CD4-positive, alpha-beta T cell (primary cell): ENCODE measurements at places on chromosomes 2 and 18.

GRCh38 chr2:216083464-216084281 lies 2.0 kb downstream of the TMEM169 start:
- DNase-seq, result no peak

DNA sequence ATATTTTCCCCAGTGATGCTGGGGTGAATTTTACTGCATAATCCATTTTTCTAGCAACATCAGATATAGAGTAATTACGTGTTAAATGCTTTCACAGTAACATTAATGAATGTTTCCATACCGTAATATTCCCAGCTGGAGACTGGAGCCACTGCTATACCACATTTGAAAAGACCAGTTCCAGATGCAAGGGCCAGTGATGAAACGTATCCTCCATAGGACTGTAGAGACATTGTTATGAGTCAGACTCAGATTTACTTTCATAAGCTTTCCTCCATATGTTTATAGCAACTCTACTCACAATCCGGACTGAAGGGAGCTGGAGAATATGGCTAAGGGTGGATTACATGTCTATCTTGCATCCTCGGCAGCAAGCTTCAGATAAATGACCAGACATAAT lies 22.7 kb upstream of the GCG start:
- no peak for DNase-seq

- DNase-seq, result no peak
These were observed 2010.0 kb upstream of the PIK3C3 start for GRCh38 chr18:39945076-39945475.

- DNase-seq, result no peak
These were observed 897.4 kb upstream of the KLHL29 start for GRCh38 chr2:22487541-22487940.

DNA sequence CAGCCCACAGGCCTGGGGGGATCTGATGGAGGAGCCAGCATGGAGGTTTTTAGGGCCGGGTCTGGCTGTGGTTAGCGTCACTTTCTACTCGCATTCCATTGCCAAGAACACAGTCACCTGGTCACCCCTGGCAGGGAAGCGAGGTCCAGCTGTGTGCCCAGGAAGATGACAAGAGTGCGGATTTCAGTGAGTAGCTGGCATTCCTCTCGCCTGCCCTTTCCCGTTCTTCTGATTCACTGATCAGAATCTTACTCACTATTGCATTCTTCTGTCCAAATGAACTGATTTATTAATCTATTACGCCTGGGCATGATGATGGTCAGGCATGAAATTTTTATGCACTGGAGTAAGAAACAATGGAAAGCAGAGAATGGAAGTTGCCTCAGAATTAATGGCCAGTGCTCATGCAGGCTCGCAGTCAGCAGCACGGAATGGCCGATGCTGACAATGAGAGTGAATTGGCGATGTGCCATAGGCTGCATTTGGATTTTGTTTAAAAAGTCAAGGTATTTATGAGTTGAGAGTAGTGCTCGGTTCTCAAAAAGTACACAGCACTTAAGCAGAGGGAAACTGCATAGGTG lies 76.4 kb upstream of the MGAT5 start:
- DNase-seq, result no peak

DNA sequence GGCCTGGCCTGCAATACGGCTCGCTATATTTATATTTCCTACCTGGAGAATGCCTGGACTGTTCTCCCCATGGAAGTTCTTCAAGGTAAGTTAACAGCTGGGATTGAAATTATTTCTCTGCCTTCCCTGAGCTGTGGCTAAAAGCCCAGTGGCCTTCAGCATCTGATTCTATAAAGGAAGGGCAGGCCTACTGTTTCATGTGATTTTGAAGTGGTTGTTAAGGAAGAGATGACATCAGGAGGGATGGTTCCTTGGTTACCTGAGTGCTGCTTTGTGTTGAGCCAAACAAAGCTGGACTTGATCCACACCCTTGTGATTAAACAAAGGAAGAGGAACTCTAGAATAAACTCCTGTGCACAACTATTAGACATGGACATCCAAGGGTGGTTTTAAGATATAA lies 61.6 kb downstream of the MFSD6 start:
- no peak for DNase-seq

DNA sequence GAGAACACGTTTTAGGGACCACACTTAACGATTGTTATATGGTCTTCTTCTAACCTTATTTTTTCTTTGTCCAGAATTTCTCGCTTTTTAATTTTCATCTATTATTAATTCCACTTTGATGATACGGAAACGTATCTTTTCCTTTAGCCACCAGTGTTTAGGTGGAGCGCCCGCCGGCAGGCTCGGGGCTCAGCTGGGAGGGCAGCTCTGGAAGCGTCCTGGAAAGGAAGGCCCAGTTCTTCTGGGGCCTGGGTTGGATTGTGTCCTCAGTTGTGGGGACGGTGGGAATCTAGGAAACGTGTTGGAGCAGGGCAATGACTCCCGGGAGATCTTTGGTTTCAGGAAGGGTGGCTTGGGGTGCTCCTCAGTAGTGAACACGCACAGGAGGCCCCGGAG lies 19.4 kb upstream of the SOX11 start:
- no peak for DNase-seq

DNA sequence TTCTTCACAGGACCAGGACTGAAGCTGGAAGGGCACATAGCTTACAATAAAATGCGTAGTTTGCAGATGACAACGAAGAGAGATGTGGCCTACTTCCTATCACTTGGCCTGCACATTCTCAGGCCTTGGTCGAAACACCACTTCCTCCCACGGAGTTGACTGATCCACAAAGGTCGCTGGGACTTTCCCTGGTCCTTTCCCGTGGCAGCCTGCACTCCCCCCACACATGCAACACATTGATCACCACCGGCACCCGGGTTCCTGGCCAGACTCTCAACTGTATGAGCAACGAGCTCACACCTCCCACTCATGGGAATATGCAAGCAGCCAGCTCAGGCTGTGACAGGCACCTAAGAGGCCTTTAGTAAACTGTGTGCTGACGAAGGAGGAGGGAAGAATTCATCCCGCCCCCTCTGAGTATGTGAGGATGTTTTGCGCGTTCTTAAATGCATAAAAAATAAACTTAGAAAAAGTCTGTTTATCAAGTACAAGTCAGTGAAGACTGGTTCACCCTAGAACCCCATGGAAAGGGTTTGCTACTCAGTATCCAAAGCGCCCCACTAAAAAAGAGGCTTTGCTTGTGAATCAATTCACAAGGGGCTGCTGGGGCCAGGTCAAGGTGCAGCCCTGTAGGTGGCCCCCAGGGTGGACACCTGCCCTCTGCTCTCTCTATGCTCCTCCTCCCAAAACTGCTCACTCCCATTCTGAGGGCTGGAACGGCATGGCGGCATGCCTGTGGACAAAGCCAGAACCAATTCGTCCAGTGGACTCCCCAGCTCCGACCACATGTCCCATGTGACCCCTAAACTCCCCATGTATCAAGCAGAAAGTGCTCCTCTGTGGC lies 154.3 kb downstream of the EIPR1 start:
- DNase-seq, result peak; percentile 24

DNA sequence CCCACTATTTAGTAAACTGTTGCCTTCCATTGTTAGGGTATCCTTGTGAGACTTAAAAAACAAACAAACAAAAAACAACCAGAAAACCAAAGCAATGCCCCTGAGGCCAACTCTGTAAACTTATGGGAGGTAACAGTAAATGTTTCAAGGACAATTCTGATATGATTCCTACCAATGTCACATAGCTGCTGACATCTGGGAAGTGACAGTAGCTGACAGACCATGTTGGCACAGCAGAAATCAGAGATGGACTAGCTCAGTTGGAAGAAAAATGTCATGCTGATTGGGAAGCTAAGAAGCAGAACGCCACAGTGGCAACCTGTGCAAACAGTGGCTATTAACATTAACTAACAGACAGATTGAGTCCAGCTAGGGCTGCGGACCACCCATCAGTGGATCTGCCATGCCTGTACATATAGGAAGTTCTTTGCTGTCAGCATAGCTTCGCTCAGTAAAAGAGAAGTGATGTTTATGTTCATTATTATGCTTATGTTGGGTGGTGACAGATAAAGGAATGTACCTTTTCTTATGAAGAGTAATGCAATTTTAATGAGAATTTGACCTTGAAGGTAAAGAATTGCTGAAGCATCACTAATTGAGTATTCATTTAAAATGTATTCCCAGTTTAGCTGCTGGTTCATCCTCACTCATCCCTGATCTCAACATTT lies 180.6 kb downstream of the PARD3B start:
- DNase-seq, result no peak

GRCh38 chr2:113012436-113013335 lies 7.4 kb downstream of the IL36A start:
- DNase-seq, result no peak

DNA sequence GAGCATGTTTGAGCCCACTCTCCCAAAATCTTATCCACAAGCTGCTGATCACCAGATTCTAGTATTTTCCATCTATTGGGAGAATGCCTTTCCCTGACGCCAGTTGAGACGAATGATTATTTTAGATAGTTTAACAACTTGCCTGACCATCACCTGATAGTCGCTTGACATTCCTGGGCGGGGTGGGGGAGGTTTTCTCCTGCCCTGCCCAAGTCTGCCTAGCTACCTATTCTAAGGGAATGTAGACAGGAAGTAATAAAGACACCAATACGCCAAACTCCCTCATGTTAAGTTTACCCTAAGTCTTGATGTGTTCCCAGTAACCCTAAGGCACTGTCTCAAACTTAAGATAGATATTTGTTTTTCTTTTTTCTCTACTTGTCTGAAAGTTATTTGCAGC lies 4.6 kb upstream of the ACAA2 start:
- DNase-seq, result no peak

- DNase-seq, result no peak
These were observed 19.4 kb upstream of the NCOA1 start for GRCh38 chr2:24471662-24472061.

GRCh38 chr2:95342556-95343320 lies 45.6 kb downstream of the KCNIP3 start:
- no peak for DNase-seq

DNA sequence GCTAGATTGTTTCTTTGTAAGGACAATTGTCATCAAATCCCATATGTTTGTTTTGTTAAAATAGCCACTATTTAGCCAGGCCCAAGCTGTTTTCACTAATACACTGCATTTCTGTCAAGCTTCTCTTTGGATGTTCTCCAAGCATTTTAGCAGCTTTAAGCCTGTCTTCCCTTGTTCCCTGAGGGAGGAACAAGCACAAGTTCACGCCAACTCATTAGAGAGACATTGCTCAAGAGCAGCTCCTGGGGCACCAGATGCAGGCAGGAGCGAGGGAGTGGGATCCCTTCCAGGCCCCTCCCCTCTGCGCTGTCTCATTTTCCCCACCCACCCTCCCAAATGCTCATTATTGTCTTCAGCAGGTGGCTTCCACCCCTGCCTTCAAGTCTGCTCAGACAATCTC lies 32.6 kb upstream of the PPP3R1 start:
- DNase-seq, result no peak

GRCh38 chr2:97733341-97734035 lies 20.1 kb downstream of the ZAP70 start:
- no peak for DNase-seq

- DNase-seq, result no peak
These were observed 23.2 kb upstream of the ZNF516 start for GRCh38 chr18:76518123-76518859.

DNA sequence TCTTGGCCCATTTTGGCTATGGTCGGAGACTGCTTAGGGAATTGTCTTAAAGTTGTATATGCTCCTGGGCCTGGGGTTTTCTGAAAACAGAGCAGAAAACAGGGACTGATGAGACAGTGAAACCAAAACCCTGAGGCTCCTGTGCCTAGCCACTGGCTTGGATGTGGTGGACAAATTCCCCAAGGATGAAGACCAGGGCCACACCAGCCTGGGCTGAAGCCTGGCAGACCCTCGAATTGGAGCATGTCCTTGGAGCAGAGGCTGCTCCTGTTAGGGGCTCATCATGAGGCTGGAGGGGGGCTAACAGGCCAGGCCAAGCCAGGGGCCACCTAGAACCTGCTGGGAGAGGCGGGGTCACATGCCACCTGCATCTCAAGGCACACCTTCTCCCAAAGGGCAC lies 68.1 kb downstream of the STPG4 start:
- no peak for DNase-seq

DNA sequence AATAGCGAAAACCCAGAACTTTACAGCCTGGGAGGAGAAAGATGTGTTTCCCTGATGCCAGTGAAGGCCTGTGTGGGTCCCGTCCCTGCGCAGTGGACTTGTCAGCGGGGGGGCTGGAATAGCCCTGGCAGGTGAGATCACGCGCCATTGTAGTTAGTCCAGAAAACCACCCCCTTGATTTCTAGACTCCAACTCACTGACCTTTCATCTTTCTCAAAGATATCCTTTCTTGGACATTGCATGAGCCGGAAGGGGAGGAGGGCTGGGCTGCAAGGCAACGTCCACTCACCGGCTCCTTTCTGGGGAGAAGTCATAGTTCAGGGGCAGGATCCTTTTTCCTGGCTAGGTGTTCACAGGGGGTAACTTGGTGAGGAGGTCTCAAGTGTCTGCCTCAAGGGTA lies 22.3 kb upstream of the ASAP2 start:
- DNase-seq, result no peak

DNA sequence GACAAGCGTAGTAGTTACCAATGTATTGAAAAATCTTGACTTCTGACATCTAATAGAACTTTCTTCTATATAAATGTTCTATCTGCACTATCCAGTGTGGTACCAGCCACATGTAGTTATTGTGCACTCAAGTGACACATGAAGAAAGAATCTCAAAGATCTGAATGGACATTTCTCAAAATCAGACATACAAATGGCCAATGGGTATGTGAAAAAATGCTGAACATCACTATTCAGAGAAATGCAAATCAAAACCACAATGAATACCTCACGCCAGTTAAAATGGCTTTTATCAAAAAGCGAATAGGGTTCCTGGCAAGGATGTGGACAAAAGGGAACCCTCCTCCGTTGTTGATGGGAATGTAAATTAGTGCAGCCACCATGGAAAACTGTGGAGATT lies 37.5 kb upstream of the SMCHD1 start:
- DNase-seq, result no peak

GRCh38 chr2:208607694-208608093 lies 201.1 kb downstream of the PTH2R start:
- DNase-seq, result no peak

DNA sequence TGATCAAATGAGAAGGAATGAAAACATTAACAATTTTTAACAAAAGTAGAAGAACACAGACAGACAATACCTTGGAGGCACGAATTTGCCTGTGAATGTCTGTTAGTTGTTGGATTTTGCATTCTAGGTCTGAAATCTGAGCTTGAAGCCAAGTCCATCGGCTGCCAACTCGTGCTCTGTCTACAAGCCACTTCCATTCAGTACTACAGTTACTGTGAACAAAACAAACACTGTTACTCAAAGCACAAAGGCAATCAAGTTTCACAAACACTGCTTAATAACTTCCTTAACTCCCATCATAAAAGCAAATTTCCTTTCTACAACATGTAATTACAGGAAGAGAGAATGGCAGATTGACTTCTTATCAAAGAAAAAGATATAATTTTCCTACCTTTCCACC lies 42.2 kb downstream of the KANSL1L start:
- no peak for DNase-seq

DNA sequence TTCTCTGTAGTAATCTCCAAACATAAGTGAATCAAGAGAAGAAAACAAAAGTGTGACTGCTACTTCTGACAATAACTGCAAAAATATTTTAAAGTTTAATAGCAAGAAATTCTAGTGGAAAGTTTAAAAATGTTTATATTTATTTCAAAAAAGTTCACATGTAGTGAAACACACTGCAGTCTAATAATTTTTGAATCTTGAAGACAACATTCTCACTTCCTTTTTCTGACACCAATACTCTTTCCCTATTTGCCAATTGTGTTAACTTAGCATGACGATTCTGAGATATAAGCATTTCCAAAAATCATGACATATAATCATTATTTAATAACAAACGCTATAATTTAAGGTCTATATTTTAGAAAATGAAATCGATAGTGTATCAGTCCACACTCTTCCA lies 429.1 kb upstream of the PKDCC start:
- no peak for DNase-seq
